ENCODE measurements at places on chromosomes 12 and 14.

DNA sequence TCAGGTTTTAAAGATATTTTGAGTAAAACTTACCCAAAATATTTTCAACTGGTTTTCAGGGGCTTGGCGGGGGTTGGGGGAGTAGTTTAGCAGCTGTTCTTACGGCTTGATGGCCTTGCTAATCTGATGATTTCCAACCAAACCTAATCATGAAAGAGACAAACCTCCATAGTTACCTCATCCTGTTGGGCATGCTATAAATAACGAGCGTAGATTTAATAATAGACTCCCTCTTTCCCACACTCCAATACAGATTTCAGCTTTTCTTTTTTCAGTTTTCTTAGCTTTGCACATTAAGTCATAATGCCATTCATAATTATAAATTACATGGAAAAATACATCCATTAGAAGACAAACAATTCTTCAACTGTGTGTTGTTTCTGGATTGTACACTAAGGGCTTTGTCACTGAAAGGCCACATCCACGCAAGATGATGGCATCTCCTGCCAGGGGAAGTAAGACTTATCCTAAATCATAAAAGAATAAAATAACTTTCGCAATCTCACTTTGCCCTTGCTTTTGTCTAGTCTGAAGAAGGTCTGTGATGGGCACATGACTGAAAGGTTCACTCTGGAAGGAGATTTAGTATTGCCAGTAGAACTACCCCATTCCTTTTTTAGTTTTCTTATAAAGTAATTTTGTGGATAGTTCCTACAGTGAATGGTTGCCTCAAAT, 23.2 kb downstream of the ITPR2 start:
- no peak for DNase-seq

DNA sequence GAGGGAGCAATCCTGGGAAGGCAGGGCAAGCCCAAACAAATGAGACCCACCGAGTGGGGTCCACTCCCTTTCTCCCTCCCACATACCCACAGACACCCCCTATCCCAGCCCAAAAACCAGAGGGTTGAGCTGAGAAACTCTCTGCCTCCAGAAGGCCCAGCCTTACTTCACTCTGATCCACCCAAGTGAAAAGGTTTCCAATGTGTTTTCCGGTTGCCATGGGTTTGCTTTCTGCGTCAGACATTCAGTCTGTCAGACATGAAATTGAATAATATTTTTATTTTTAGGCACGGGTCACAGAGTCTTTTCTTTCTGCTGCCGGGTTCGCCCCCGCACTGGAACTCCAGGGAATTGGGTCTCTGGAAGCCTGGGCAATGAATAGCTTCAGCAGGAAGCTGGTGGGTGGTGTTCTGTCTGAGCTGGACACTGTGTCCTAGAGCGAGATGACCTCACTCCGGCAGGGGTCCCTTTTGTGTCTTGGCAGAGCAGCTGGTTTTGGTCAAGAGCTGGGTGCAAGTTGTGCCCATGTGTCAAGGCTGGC, 69.8 kb upstream of the CLMN start:
- no peak for DNase-seq

DNA sequence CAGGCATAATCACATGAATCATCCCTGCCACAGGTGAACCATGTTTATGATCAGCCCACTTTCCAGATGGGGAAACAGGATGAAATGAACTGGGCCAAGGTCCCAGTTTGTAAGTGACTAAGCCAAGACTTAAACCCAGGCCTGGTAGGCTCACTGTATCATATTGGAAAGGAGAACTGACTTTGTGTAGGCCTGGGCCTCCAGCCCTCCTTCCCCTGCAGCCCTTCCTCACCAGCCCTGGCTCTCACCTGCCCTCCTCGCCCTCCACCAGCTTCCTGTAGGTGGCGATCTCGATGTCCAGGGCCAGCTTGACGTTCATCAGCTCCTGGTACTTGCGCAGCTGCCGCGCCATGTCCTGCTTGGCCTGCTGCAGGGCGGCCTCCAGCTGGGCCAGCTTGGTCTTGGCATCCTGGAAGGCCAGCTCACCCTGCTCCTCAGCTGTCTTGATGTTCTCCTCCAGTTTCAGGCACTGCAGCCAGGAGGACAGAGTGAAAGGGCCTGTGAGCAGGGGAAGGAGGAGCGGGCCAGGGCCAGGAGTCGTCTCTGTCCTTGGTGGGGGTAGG, 19.8 kb downstream of the KRT80 start:
- no peak for DNase-seq

DNA sequence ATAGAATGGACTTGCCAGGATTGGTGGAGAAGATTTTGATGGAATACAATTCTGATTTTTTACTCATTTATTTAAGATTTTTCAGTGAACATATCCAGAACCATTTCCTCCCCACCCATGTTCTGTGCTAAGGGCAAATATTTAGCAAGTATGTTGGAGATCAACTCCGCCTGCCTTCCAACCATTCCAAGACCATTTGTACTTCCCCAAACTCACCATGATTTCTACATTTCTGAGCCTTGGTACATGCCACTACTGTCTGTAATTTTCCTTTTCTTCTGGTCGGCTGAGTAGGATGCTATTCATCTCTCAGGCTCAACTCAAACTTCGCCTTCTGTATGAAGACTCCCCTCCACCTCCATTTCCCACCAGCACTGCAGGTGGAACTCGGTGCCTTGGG, 150.6 kb downstream of the NTF3 start:
- no peak for DNase-seq

- DNase-seq, result no peak
These were observed 32.6 kb upstream of the HIF1A start for GRCh38 chr14:61662437-61663311.

- no peak for DNase-seq
These were observed 59.5 kb upstream of the ASPG start for GRCh38 chr14:104026024-104026423.

DNA sequence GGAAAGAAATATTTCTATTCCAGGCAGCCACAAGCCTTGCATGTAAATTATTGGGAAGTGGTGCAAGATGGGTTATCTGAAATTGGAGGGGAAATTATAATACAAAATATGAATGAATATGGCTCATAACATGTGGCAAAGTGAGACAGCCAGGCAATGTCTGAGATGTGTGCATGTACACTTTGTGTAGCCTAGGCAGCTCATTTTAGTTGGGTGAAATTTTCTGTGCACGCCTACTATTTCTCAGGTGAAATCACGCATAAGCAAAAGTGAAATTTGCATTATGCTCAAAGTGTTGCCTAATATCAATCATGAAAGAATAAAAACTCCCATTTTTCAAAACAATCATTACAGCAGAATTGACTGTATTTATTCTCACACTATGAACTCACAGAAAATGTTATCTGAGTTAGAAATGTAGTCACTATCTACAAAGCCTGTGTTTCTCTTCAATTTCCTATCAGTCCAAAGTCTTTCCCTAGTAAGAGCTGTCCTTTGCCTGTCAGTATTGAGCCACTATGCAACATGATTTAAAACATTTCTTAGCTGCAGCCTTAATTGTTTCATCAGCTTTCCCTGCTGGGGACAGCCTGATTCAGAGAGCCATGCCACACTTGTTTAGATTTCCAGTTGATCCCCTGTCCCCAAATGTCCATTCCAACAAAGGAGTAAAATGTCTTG, 80.7 kb downstream of the EPS8 start:
- no peak for DNase-seq

GRCh38 chr12:69388371-69388770, 28.8 kb downstream of the YEATS4 start:
- no peak for DNase-seq

DNA sequence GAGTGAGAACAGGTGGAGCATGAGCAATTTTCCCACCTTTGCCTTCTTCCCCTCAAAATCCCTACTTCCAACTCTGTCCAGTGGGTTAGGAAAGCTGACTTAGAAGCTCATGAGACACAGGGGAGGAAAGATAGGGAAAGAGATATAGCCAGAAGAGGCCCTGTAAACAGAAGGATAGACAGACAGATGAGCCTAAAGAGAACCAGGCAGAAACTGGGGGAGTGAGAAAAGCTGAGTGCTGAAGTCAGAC, 5.0 kb downstream of the AJUBA start:
- no peak for DNase-seq

DNA sequence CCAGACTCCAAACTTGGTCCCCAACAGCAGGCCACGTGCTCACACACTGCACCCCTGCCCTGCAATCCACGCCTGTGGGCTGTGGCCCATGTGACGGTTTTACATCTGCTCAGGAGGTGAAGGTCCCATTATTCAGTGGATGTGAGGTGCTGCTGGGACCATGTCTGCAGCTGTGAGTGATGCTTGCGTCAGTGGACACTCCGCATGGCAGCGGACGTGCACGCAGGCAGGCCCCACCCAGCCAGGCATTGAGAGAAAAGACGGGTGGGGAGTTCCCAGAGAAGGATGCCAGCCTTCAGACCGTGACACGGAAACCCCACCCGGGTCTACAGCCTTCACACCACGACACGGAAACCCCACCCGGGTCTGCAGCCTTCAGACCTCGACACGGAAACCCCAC, 67.6 kb downstream of the NOC4L start:
- DNase-seq, result no peak

DNA sequence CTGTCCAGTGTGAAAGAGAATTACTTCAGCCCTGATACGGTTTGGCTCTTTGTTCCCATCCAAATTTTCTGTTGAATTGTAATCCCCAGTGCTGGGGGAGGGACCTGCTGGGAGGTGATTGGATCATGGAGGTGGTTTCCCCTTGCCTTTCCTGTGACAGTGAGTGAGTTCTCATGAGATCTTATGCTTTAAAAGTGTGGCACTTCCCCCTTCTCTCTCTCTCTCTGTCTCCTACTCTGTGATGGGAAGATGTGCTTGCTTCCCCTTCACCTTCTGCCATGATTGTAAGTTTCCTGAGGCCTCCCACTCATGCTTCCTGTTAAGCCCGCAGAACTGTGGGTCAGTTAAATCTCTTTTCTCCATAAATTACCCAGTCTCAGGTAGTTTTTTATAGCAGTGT, 5.5 kb upstream of the SLC15A5 start:
- DNase-seq, result no peak

GRCh38 chr12:54006559-54007220, 2.1 kb upstream of the HOXC8 start:
- DNase-seq, result no peak

DNA sequence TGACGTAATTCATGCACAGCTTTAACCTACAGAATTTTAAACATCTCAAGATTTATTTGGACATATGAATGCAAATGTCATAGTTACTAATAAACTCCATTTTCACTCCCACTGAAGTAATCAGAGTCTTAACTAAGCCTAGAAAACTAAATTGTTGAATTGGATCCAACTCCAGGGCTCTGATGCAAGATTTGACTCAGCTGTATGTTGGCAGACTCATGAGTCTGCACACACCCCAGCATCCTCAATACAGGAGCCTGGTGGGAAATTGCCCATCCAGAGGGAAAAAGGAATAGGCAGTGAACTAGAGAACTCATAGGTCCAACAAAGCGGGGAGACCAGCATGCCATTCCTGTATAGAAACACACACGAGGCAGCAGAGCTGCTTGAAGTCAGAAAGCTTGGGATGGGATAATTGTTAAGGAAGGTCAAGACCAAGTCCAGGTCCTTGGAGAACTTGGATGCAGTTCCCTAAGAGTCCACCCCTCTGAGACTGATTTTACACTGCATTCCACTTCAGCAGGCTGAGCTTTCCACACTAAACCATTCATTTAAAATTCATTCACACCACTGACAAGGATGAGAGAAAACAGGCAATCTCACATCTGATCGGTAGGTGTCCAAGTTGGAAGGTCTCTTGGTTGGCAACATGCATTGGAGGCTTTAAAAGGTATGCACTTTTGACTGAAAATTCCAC, 14.4 kb downstream of the TMTC1 start:
- DNase-seq, result no peak

- DNase-seq, result peak; percentile 68
These were observed 2.9 kb downstream of the NOVA1 start for GRCh38 chr14:26594756-26595545.

DNA sequence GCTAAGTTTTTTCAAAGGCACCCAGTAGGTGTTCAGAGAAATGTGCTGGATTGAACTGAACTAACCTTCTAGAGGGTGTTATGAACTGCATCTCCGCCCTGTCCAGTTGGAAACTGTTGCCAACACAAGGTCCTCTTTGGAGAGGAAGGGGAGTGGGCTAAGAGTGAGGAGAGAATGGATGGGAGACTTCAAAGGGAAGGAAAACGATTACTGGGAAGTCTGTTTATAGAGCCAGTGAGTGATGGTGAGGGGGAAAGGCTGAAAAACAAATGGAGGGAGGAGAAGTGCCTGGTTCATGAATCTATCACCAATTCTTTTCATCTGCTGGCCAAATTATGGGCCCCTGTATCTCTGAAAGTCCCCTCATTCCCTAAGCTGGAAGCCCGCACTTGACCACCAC, 86.0 kb upstream of the TBX5 start:
- DNase-seq, result no peak

DNA sequence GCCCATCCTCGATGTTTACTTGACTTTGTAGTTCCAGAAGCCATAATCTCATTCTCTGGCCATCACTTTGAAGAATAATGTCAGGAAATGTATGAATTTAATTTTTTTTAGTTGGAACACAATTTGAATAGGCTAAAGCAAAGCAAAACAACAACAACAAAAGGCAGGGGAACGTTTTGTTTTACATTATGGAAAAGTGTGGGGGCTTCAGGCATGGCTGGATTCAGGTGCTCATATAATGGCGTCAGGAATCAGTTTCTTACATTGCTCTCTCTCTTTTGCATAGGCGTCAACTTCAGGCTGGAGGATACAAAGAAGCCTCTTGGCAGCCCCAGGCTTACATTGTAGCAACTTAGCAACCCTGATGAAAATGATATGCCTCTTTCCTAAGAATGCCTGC, 13.1 kb upstream of the RPH3A start:
- DNase-seq, result no peak

GRCh38 chr12:2283916-2284315, 231.1 kb downstream of the CACNA1C start:
- no peak for DNase-seq

GRCh38 chr14:30521899-30522736, 36.8 kb upstream of the G2E3 start:
- DNase-seq, result no peak

DNA sequence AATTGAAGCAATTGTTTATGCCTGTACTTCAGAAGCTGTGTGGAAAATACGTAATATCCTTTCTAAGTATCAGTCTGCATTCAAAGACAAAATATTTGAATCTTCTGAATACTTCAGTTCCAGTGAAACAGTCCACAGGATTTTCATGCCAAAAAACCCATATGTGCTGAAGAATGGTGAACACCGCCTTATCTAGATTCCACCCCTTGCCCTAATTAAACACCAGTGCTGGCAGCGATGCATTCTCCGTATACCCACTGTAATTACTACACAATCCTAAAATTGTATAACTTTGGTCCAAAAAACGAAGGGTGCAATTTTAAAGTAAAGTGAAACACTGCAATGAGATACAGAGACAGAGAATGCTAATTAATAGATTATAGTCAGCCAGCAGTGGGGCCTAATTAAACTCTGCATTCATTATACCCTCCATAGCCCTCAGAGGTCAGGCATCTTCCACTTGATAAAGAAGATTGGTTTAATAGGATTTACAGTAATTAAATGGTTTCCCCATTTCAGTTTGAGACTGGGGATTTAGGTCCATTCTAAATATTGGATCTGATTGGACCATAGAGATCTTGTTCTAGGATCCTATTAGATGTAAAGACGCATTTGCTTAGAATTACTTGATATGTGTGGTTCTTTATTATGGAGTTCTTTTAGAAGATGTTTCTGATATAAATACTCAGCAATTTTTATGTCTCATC, 43.9 kb downstream of the ERC1 start:
- no peak for DNase-seq

- no peak for DNase-seq
These were observed 31.1 kb downstream of the SSH1 start for GRCh38 chr12:108826101-108826806.

GRCh38 chr14:81127785-81128184, 93.0 kb downstream of the GTF2A1 start:
- no peak for DNase-seq

Measured in HAP-1 (cell line).